SK-N-SH treated with all-trans-retinoic acid at 6 μM for 48 hours (cell line): ENCODE measurements at places on chromosomes 1 and 21.

- ATAC-seq, result no peak
Measured at GRCh38 chr1:184781941-184782340, 27.3 kb upstream of the EDEM3 start.

- peak; percentile 61 for ATAC-seq
Measured at GRCh38 chr1:170836141-170836540, 99.2 kb upstream of the MROH9 start.

GRCh38 chr1:198523182-198523950, 17.1 kb downstream of the ATP6V1G3 start:
- ATAC-seq, result no peak

DNA sequence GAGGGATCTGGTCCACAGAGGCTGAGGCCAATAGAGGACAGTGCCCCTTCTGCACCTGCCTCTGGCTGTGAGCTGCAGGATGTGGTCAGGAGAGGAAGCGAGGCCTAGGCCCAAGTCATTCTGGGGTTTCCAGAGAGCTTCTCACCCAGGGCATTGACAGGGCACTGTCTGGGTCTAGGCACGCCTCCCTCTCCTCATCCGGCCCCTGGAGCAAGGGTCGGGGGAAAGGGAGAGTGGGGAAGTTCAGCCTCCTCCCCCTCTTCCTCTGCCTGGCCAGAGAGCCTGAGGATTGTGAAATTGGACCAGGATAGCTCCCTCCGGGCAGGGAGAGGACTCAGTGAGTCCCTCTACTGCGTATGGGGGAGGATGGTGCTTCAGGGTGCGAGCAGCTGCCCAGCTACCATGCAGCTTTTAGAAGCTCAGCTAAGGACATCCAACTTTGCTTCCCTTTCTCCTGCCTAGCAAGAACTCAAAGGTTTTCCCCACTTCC, 6.3 kb upstream of the INAVA start:
- ATAC-seq, result no peak

GRCh38 chr1:62905309-62905708, 121.4 kb downstream of the ATG4C start:
- no peak for ATAC-seq

GRCh38 chr1:6129313-6129712, 50.8 kb downstream of the CHD5 start:
- no peak for ATAC-seq

DNA sequence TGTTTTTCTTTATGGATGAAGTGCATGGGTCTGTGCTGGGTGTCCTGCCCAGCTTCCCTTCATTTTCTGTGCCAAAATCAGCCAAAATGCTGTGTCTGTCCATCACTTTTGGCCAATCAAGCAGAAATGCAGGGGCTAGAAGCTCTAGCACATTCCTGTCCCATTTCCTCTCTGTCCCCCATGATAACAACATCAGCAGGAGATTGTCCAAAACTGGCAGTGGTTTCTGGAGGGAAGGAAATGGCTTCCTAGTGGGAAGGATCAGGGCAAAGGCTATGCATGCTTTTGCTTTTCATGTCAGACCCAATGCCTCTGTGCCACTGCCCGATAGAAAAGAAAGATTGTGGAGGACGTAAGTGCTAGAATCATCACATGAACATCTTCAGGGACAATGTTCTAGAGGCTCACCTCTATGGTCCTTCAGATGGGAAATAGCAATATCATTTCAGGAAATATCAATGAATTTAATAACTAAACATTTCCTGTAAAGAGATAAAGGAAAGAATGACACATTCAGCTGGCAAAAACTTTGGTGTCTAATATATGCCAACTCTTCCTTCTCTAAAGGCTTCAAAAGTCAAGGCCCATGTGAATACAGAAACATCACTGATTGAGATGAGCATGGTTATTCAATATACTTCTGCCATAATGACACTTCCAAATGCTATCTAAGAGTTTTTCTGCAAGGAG, 107.5 kb downstream of the SETD4 start:
- ATAC-seq, result no peak

DNA sequence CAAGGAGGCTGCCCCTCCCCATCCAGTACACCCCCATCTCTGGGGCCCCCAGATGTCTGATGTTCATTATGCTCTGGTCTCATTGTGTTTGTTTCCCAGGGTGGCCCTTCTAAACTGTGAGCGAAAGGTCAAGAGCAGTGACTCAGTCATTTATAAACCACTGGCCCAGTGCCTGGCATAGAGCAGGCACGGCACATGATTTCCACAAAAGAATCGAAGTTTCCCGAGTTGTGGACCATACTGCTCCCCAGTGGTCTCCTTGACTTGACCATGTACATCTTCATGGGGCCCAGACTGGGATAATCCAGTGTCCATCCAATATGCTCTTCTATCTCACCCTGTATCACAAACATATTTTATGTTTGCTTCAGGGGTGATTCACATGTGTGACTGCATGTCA, 153.3 kb downstream of the NR5A2 start:
- ATAC-seq, result peak; percentile 33

DNA sequence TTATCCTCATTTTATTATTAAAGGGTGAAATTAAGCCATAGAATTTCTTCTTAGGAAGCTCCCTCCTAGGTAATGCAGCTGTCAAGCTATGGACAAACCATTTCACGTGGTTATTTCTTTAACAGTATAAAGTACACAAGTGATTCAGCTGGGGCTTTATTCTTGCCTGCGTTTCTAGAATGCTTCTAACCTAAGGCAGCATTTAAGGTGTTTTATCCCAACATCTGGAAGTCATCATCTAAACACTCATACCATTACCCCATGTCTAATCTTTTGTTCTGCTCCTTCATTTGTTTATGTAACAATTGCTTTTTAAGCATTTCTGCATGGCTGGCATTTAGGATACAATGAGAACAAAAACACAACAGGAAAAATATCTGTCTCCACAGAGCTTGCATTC, 829.2 kb upstream of the ADAMTS5 start:
- ATAC-seq, result peak; percentile 31; the same call in 2 of the 3 replicates

- no peak for ATAC-seq
Measured at GRCh38 chr1:226479474-226479873, 69.1 kb upstream of the STUM start.

DNA sequence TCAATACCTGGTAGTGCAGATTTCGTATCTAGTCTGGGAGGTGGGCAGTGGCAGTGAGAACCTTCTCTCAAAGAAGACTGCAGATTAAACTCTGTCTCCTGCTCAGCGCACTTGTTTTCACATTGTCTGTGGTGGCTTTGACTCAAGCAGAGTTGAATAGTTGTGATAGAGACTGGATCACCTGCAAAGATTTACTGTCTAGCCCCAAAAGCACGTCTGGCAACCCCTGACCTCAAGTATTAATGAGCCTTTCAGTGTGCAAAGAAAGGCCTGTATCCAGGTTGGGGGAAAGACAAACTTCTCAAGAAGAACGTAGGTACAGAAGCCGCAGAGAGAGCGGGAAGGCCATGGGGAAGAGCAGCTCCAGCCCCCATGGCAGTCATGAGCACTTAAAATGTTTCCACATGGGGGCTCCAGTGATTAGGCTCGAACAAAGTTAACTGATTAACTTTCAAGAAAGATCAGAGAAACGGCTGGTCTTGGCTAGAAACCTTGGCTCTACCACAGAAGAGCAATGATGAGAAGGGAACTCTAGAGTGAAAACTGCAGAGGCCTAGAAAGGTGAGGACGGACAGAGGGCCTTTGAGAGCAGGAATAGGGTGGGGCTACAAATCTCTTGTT, 15.2 kb downstream of the HENMT1 start:
- no peak for ATAC-seq

- ATAC-seq, result no peak
Measured at GRCh38 chr21:28186604-28187003, 806.1 kb downstream of the LTN1 start.

- no peak for ATAC-seq
Measured at GRCh38 chr1:29248409-29248808, 12.1 kb downstream of the PTPRU start.

- ATAC-seq, result no peak
Measured at GRCh38 chr1:95916616-95917015, 682.6 kb downstream of the RWDD3 start.

DNA sequence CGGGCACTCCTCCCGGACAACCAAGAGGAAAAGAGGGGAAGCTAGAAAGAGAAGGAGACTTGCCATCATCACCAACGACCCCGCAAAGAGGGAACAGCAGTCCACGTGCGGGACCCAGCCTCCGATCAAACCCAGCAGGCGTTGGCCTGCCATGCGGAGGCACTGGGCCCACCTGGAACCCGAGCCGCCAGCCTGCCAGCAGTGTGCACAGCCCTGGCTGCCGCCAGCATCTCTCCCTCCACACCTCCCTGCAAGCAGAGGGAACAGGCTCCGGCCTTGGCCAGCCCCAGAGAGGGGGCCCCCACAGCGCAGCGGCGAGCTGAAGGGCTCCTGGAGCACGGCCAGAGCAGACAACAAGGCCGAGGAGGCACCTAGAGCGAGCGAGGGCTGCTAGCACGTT, 1244.7 kb upstream of the B3GALT2 start:
- no peak for ATAC-seq

- no peak for ATAC-seq
Measured at GRCh38 chr1:58303841-58304240, 242.7 kb downstream of the OMA1 start.

DNA sequence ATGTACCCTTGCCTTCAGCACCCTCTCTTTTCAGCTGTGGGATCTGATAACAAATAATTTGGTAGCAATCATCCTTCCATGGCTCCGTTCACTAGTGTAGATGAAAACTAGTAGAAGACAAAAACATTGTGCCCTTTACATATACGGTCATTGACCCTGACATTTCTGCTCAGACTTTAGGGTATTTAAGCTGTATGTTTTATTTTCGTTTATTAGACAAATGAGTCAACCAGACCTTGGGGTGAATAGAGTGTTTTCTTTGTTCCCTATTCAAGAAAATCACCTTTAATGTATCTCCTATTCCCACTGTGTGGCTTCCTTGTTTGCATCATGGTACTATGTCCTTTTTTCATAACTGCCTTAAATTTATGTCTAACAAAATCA, 187.3 kb downstream of the VAV3 start:
- no peak for ATAC-seq

DNA sequence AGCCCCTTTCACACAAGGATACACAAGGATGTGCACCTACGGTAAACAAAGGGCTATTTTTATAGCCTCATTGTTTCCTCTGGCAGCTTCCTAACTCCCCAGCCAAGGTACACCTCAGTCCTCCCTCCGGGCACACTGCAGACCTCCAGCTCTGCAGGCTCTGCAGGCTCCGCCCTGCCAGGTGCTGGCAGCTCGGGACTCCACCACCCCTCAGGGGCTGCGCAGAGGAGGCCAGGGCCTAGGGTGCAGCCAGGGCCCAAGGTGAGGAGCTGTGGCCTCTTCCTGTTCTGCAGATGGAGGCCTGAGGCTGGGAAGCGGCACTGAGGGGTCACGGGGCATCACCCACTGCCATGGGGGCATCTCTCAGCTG, 19.8 kb upstream of the CLSTN1 start:
- peak; percentile 12; the same call in 1 of the 3 replicates for ATAC-seq

- peak; percentile 41 for ATAC-seq
Measured at GRCh38 chr1:89945852-89946476, 48.9 kb upstream of the ZNF326 start.

GRCh38 chr1:217917281-217917887, 286.2 kb downstream of the SPATA17 start:
- no peak for ATAC-seq

- no peak for ATAC-seq
Measured at GRCh38 chr1:20184997-20185833, 681 bp upstream of the UBXN10 start.

- ATAC-seq, result no peak
Measured at GRCh38 chr21:41634858-41635257, 126.9 kb upstream of the TMPRSS2 start.

DNA sequence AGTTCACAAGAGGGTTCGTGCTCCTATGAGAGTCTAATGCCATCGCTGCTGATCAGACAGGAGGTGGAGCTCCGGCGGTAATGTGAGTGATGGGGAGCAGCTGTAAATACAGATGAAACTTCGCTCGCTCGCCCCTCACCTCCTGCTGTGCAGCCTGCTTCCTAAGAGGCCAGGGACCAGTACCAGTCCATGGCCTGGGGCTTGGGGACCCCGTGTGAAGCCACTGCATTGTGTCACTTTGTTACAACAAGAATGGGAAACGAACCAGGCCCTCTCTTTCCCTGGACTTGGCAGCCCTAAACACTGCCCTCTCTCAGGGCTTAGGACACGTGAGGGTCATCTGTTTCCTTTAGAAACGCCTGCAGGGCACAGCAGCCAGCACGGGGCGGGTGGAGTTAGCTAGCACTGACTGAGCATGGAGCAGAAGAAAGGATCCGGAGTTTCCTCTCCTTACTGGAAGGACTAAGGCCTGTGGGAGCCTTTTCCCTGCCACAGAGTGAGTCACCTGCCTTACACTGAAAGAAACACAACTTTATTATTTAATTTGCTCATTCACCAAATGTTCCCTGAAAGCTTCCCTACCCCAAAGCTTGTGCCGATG, 185.2 kb upstream of the TMEM51 start:
- ATAC-seq, result peak; percentile 95

GRCh38 chr1:48530727-48531351, 58.8 kb upstream of the SPATA6 start:
- ATAC-seq, result peak; percentile 77

GRCh38 chr1:48077795-48078222, 80.6 kb upstream of the TRABD2B start:
- no peak for ATAC-seq

DNA sequence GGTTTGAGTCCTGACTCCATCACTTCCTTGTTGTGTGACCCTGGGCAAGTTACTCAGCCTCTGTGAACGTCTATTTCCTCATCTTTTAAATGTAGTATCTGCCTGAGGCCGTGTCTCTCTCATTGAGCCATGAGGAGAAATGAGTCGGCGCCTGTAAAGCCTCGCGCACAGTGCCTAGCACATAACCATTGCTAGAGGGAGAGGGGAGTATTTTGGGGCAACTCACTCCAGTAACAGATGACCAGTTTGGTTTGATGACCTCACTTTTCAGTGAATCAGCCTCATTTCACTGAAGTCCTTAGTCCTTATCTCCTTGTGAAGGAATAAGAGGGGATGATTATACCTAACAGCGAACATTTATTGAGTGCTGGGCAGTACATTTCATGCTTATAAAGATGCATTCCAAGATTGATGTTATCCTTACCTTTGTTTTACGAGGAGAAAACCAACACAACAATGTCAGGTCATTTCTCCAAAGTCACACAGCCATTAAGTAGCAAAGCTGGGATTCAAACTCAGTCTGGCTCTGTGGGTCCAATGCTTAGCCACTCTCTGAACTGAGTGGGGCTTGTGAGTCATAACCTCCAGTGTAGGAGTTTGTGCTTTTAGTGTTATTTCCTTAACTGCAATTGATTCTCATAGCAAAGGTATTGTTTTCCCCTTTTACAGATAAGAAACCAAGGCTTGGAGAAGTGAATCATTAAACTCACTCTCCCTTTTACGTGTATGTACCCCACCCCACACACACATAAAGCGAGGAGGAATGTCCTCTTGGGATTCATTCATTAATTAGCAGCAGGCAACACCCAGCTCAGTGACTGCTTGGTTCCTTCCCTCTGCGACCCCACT, 25.9 kb downstream of the KCNC4 start:
- ATAC-seq, result peak; percentile 52

- no peak for ATAC-seq
Measured at GRCh38 chr1:100523038-100523652, 14.8 kb upstream of the GPR88 start.

GRCh38 chr1:106515375-106515774, 541.1 kb upstream of the PRMT6 start:
- no peak for ATAC-seq

GRCh38 chr1:198637157-198637556, 1.7 kb upstream of the PTPRC start:
- no peak for ATAC-seq

GRCh38 chr1:30134466-30135217, 588.7 kb downstream of the MATN1 start:
- ATAC-seq, result no peak

GRCh38 chr1:222543817-222544216, 4.1 kb downstream of the HHIPL2 start:
- ATAC-seq, result no peak

GRCh38 chr1:233016798-233017197, 66.4 kb downstream of the NTPCR start:
- ATAC-seq, result no peak
